ENCODE measurements at places on chromosomes 1 and 21.

DNA sequence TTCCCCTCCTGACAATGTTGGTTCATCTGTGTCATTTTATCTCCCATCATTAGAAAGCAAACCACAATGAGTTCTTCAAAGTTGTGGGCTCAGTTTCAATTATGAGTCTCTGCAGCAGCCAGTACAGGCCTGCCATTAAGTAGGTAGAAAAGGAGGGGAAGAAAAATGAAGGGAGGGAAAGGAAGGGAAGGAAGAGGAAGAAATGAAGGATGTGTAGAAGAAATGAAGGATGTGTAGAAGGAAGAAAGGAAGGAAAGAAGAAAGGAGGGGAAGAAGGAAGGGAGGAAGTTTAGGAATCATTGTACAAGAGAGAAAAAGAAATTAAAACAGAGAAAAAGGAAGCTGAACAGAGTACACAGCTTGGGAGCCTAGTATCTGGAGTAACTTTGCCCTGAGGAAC lies 498.3 kb upstream of the DAB1 start:
- no peak for DNase-seq

- DNase-seq, result no peak
These were observed 229.6 kb upstream of the C1orf174 start for GRCh38 chr1:4129693-4130092.

DNA sequence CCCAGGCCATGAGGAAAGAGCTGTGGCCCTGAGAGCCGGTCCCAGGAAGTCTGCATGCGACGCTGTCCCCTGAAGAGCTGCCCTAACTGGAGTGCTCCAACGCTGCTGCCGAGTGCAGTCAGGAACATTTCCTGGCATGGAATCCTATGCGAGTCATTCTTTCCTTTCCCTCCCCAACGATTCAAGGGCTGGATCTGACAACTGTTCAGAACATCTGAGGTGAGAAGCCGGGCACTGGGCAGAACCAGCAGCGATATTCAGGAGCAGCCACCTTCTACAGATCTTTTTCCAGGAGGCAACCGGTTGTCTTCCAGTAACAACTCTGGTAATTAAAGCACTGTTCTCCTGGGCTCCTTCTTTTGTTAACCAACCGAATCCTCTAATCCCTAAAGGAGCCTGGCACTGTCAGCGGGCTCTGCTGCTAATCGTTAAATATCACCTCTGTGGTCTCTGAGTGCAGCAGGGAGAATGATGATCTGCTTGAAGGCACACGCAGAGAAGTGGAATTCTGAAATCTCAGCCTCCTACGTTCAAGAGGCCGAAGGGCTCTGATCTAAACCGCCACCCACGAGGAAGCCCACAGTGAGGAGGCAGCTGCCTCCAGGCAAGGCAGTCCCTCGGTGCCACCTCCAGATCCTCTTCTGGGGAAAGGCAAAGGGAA lies 55.8 kb downstream of the SLC45A1 start:
- DNase-seq, result no peak

DNA sequence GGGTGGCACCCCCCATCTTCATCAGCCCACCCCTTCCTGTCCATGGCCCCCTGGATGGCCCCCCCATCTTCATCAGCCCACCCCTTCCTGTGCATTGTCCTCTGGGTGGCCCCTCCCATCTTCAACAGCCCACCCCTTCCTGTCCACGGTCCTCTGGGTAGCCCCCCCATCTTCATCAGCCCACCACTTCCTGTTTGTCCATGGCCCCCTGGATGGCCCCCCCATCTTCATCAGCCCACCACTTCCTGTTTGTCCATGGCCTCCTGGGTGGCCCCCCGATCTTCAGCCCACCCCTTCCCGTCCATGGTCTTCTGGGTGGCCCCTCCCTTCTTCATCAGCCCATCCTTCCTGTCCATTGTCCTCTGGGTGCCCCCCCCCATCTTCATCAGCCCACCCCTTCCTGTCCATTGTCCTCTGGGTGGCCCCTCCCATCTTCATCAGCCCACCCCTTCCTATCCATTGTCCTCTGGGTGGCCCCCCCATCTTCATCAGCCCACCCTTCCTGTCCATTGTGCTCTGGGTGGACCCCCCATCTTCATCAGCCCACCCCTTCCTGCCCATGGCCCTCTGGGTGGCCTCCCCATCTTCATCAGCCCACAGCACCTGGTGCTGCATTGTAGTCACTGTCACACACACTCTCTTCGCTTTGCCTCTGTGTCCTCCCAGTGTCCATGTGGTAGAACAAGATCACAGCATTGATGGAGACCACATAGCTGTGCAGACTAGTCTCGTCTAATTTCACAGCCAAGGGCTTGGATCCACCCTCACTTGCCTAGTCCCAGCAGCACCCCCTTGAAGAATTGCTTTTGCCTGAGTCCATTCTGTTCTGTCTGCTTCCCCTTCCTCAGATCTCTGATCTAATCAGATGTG lies 95.9 kb downstream of the PCBP3 start:
- no peak for DNase-seq

DNA sequence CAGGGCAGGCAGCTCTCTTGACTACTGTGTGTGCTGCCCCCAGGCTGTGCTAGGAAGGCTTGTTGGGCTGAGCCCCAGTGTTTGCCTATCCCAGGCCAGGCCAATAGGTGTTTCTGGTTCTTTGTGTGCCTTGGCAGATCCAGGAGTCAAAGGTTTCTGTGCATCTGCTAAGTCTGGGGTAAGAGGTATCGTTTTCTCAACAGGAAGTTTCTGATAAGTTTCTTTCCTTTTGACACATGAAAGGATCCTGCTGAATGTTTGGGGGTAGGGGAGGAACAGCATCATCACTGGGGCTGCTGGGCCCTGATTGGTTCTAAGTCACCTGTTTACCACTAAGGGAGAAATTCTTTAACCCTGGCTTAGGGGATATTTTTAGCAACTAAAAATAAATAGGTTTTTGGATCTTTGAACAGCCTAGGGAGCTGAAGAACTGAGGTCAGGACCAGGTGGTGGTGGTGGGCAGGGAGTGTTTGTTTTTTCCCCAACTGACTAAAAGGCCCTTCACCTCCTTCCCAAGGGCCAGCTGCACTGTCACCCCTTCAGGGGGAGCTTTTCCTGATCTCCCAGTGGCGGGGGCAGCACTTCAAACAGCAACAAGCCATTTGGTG lies 85.1 kb downstream of the KCNN3 start:
- DNase-seq, result peak; percentile 29

DNA sequence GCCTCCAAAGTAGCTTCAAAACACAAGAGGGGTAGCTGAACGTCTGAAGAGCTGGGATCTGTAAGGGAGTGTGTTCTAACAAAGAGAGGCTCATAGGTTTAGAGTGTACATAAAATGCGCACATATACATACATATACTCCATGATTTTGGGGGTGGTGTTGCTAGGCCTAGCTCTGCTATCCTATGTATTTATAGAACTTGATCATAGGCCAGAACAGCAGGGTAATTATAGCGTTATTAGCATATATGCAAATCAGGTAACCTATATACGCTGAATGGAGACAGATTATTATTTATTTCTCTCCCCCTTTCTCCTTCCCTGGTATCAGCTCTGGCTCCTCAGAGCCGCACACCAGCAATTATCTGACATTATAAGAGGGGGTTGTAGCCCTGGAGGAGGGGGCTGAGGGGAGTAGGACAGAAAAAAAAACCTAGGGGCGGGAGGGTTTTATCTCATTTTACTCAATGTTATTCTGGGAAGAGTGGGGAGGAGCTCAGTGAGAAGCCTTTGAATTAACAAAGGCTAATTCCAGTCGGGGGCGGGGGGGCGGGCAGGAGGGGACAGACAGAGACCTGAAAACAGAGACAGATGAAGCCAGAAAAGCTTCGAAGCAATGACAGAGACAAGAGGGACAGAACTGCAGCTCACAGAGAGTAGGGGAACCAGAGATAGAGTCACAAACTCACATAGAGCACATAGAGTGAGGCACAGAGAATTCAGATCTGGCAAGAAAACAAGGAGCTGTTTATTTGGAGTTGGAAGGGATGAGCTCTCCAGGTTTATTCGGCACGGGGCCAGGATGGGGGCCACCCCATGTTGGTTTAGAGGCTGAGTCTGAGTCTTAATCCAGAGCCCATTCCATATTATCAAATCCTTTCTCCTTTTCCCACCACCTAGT lies 63.0 kb downstream of the RHBG start:
- DNase-seq, result no peak

DNA sequence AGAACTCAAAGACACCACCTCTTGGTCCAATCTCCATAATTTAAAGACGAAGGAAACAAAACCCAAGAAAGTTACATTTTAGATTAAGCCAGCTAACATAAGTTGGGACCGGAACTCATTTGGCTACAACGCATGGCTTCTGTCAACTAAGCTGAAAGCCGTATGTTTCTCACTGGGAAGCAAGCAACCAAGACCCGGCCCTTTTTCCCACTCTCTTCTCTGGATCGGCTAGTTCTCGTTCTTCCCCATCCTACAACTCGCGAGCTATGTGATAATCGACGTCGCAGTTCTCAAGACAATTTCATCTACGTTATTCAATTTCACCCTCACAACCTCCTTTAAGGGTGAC lies 601 bp downstream of the CCT8 start:
- DNase-seq, result no peak

GRCh38 chr1:19311503-19311930 lies 427 bp downstream of the AKR7A2 start:
- no peak for DNase-seq

DNA sequence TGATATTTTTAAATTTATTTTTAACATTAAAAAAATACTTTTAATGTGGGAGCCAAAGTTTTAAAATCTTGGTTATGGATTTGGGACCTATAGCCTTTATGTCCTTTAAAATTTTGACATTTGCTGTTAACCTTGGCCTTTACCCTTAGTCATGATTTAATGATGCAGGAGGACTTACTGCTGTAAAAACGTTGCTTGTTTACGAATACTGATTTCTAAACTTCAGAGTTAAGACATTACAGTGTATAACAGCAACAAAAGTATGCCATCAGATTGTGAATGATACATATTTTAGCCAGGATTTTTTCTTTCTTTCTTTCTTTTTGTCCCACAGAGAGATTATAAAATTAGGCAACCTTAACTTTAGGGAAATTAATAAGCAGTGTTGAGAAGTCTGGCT lies 8.9 kb downstream of the RBM15 start:
- DNase-seq, result no peak

- DNase-seq, result no peak
These were observed 612.8 kb downstream of the LMO4 start for GRCh38 chr1:87941337-87941946.

DNA sequence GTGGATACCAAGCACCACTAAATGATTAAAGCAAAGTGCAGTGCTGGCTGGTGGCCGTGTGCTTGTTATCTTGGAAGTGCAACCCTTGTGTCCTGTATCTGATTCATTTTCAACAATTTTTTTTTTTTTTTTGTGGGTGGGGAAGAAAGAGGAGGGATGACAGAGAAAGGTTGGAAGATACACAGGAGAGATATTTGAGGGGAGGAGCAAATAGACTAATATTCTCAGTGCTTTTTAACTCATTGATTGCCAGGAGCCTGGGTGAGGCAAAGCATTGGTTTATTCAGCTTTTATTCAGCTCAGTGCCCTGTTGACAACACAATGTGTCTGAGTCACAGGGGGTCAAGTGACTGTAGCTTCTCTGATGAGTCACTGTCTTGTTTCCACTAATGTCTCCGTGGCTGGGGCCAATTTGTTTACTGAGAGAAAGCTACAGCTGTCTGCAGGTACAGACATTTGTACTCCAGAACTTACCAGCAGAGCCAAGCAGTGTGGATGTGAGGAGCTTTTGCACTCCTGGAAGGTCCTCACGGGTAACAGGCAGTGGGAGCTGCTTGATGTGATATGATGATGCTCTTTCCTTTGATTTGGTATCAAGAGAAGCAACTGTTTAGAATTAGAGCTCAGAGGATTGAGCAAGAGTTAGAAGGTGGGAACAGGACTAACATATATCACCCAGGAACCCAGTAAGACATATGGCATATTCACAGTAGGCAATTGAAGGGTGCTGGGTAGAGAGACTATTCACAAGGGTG lies 23.6 kb upstream of the DNM3 start:
- peak; percentile 27 for DNase-seq

GRCh38 chr1:11533790-11534787 lies 55.1 kb downstream of the DISP3 start:
- no peak for DNase-seq

DNA sequence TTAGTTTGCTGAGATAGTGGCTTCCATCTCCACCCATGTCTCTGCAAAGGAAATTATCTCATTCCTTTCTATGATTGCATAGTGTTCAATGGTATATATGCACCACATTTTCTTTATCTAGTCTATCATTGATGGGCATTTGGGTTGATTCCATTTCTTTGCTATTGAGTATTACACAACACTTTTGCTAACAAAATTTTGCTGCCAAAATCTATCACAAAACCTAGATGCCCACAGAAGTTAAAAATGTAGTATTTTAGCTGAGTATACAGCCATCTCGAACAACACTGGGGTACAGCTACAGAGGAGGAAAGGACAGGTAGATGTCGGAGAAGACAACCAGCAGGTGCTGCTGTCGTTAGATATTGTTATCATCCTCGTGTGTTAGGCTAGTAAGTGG lies 67.7 kb downstream of the LBR start:
- DNase-seq, result no peak

DNA sequence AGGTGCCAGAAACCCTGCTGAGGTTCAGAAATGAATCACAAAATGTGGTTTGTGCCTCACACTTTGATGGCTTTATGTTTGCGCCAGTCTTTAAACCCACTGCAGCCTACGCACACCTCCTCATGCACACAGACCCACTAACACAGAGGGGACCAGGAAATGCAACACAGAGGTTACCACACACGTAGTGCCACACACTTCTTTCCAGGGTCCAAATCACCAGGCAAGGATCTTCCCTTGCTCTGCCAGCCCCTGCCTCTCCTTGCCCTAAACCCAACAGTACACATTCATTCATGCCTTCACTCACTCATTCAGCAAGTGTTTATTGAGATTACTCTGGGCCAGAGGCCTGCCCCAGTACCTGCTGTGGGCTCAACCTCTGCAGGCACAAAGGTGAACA lies 17.5 kb downstream of the MAB21L3 start:
- DNase-seq, result no peak

DNA sequence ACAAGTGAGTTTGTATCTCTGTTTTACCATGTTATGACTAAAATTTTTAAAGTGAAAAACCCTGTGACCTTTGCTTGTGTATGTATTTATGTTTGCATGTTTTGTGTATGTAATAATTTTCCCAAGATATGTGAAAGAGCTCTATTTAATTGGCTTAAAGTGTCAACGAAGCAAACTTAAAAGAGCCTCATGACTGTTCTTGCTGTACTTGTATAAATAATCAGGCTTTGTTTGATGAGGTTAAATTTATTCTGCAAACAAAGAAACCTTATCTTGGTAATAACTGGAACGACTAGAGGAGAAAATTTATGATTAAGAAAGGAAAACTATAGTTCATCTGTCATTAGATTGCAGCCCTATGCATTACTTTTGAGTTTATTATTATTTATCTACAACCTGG lies 6.6 kb downstream of the GBP7 start:
- no peak for DNase-seq

- DNase-seq, result no peak
These were observed 12.8 kb downstream of the PLEKHO1 start for GRCh38 chr1:150162582-150162861.

GRCh38 chr1:50610563-50610962 lies 187.3 kb upstream of the DMRTA2 start:
- no peak for DNase-seq

- DNase-seq, result no peak
These were observed 575.1 kb upstream of the BEND5 start for GRCh38 chr1:49351768-49352167.
